ENCODE measurements at places on chromosomes 4 and X.

DNA sequence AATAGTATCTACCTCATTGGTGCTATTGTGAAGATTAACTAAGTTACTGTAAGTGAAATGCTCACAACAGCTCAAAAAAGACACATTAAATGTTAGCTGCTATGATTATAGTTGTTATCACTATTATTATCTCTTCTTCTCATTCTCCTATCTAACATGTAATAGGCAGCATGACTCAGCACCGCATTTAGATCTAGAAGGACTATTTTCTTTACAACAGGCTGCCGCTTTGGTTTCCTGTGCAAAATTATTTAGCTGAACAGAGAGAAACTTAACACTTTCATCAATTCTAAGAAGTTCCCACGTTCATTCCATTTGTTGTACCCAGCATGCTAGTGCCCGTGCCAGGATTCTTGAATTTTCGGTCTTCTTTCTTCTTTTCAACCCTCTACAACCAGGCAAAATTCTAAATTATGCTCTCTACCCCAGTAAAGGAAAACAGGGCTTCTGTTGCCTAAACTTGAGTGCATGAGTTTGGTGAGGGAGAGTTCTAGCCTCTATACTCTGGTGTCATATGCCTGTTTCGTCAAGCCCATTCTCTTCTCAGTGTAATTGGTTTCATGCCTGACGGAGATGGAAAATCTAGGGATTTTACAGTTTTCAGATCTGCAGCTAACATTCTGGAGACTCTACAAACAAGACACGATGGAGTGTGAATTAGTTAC, 378.9 kb downstream of the PPP1R2C start:
- DNase-seq = no peak

DNA sequence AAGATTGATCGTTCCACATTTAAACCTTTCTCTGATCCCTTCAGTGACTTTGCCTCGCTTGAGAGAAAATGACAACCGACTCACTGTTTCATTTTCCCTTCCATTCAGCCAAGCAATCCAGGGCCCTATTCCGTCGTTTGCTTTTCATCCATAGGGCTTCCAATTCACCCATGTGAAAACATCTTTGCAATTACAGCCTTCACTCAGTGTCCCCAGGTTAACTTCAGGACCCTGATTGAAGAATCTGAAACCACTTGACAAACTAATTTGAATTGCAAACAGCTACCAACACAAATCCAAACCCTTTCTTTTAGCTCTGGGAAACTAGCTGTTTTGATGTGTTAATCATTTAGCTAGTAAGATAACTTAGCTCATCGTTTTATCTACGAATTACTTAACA, 120.2 kb upstream of the FAM9C start:
- DNase-seq = no peak

DNA sequence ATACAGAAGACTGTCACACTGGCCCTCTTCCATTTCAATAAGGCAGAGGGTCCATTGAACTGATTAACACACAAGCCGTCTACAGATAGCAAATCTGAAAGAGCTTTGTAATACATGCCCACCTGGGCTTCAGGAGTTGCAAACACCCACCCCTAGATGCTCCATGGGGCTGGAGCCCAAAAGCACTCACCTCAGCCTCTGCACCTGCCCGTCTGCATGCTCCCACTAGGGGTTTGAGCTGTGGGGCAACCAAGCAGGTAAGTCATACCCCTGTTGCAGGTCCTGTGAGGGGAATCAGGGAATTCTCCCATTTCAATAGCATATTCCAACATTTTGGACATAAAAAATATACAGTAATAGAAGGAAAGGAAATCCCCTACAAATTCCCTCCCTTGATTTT, 243.0 kb upstream of the KCNIP4 start:
- DNase-seq = no peak

- no peak for DNase-seq
Observed at GRCh38 chr4:76898949-76899645, 1.2 kb upstream of the SOWAHB start.

DNA sequence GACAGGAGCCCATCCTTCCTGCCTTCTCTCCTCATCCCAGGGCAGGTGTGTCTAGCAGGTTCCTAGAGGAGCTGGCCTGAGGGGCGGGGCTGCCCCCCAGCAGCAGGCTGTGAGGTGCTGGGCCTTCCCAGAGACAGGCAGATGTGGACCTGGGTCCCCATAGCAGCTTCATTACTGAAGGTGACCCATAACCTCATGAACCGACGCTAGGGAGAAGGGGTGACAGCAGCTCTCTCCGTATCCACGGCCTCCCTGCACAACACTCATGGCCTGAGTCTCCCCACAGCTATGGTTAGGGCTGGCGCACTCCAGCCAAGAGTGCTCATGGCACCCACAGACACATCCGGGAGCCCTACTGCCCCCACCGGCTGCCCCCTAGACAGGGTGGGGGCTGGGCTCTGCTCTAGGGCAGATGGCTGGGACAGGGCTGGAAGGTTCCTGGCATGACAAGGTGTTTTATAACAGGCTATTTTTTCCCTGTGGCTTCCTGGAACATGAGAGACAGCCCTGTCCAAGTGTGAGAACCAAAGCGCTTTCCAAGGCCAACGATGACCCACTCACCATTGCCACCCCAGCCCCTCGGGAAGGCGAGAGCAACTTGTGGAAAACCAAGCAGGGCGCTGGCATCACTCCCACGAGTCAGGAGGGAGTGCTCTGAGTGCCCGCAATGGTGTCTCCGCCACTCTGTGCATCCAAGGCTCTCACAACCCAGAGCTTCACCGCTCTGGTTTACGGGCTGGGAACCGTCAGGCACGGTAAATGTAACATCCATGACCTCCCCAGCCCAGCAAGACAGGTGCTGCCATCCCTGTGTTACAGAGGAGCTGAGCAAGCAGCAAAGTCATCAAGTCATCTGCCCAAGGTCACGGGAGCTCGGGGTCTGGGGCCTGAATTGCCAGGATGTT, 59.8 kb downstream of the ACOX3 start:
- no peak for DNase-seq

DNA sequence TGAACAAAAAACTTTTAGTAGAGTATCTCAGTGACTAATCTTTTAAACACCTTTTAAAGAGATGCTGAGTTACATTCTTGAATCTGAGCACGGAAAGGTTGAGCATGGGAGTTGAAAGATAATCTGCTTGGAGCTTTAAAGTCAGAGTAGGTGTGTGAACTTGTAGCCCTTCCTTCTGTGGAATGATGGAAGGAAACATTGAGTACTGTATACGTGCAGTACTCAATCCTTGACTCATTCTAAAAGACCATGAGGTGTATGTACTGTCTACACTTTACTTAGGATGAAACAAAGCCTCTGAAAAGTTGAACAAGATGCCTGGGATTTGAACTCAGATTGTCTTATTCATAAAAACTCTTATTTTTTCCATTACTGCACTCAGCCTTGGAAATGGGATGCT, 3.4 kb downstream of the ENOPH1 start:
- no peak for DNase-seq

- DNase-seq = no peak
Observed at GRCh38 chrX:121853762-121854613, 806.6 kb downstream of the GLUD2 start.

DNA sequence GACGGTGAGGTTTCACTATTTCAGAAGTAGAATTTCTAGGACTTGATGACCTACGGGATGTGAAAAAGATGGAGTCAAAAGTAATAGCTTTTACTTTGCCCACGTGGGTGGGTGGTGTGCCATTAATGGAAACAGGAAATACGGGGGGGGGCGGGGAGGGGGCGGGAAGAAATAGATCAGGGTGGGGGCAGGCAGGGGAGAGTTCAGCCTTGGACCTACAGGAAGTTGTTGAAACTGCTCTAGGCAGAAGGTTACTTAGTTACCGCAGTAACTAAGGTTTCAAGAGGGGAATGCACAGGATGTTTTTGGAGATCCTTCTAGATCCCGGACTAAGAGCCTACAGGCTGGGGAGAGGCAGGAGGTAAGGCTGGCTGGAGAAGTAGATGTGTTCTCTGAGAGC, 3.6 kb upstream of the FHL1 start:
- no peak for DNase-seq

- DNase-seq = no peak
Observed at GRCh38 chr4:38611676-38612075, 52.3 kb upstream of the KLF3 start.

DNA sequence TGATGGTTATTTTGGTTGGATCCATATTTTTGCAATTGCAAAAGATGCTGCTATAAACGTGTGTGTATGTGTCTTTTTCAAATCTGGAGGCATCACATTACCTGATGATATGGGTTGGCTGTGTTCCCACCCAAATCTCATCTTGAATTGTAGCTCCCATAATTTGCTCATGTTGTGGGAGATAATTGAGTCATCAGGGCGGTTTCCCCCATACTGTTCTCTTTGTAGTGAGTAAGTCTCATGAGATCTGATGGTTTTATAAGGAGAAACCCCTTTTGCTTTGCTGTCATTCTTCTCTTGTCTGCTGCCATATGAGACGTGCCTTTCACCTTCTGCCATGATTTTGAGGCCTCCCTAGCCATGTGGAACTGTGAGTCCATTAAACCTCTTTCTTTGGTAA, 33.4 kb downstream of the APOOL start:
- DNase-seq = no peak

- no peak for DNase-seq
Observed at GRCh38 chr4:120842031-120842430, 80.5 kb downstream of the PRDM5 start.

DNA sequence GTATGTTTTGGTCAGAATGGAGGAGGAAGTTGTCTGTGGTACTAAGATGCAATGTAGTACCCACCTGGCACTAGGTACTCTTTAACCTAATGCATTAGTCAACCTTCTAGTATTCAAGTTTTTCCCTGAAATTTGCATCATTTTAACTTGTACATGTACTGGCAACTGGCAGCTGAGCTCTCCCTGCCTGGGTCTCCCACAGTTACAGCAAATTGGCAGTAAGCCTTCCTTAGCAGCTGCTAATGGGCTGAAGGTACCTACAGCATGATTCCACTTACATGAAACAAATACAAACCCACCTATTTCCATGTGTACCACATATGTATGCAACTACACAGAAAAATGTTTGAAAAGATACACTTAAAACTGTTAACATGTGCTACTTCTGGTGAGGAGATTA, 8.1 kb upstream of the KLHL2 start:
- no peak for DNase-seq

GRCh38 chrX:10922159-10922558, 189.0 kb upstream of the HCCS start:
- DNase-seq = no peak

- DNase-seq = no peak
Observed at GRCh38 chr4:142719854-142720541, 126.1 kb downstream of the INPP4B start.

- no peak for DNase-seq
Observed at GRCh38 chr4:134024251-134024650, 177.3 kb downstream of the PABPC4L start.

- DNase-seq = no peak
Observed at GRCh38 chr4:61556277-61556676, 356.2 kb downstream of the ADGRL3 start.

GRCh38 chr4:123083646-123084045, 161.2 kb upstream of the NUDT6 start:
- no peak for DNase-seq

DNA sequence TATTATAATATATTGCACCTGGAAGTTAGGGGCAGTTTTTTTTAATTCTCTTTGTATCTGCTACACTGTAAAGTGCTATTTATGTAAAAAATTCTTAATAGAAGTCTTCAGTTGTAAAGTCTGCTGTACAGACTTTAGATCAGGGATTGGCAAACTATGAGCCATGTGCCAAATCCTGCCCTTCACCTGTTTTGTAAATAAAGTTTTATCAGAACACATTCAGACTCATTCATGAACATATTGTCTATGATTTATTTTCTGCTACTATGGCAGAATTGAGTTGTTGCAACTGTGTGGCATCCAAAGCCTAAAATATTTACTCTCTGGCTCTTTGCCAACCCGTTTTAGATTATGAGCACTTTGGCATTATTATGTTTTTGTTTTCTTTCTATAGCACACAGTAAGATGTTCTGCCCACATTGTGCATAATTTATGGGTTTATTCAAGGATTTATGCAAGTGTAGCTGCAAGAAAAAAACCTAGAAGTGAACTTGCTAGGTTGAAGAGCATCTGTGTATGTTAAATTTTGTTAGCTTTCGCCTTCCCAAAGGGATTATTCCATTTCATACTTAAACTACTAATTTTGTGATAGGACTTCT, 56.9 kb downstream of the CLCN3 start:
- no peak for DNase-seq

- peak; percentile 25 for DNase-seq
Observed at GRCh38 chr4:37892641-37893040, 1.8 kb downstream of the TBC1D1 start.

DNA sequence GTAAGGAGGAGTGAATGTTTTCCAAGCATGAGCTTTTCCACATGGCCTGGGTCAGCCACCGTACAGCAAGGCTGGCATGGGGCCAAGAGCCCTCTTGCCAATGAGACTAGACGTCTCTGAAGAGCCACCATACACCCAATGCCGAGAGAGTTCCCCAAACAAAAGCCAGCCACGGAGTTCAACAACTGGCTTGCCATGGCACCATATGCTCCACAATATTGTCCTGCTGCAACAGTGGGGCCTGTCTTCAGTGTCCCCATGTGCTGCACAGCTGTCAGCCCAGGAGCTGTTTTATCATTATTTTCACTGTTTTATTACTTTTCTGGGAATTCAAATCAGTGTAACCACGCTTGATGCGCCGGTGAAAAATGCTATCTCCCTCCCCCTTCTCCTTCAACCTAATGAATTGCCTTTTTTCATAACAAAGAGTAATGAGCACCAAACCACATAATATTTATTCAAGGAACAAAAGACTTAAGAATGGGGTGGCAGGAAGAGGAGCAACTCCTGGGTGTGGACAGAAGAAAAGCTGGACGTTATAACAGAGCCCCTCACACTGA, 18.4 kb downstream of the MAML3 start:
- DNase-seq = no peak

- DNase-seq = no peak
Observed at GRCh38 chr4:26061248-26061986, 147.4 kb downstream of the SMIM20 start.

- DNase-seq = no peak
Observed at GRCh38 chrX:68992821-68993397, 164.1 kb downstream of the EFNB1 start.

DNA sequence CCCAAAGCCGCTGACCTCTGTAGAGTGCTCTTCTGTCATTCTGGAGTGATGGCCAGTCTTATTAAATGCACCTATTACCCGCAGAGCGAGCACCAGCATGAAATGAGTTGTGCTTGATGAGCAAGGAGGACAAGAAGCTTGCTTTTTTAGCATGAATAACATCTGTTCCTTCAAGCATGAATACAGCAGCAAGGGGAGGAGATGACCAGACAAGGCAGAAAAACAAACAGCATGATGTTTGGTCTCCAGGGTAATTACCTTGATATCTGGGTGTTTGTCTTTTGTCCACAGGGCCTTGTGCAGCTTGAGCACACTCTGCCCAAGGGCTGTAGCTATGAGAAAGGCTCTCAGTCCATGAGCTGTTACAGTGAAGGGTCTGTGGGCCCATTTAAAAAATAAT, 324.8 kb upstream of the DDX53 start:
- no peak for DNase-seq

GRCh38 chr4:162117051-162117450, 46.7 kb downstream of the FSTL5 start:
- DNase-seq = no peak

- DNase-seq = no peak
Observed at GRCh38 chrX:49919617-49920016, 2.8 kb upstream of the CLCN5 start.
